Activated CD4-positive, alpha-beta T cell treated with anti-CD3 and anti-CD28 coated beads for 24 hours (primary cell): ENCODE measurements at places on chromosomes 7 and 10.

DNA sequence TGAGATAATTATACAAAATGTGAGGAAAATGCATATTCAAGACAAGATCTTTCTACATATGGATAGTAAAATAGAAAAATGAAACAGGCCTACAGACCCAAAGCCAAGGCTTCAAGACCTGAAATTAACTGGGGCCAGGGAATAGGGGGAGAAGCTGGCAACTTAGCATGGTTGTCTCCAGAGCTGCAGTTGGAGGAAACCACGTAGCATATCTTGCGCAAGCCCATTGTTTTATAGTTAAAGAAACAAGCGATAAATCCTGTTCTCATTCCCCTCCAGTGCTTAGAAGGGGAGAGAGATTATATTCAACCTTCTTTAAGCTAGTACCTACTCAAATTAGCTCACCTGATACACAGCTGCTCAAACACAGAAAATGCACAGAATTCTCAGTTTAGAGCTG, 197.1 kb downstream of the SORCS1 start:
- no peak for DNase-seq

GRCh38 chr7:149440222-149440621, 20.6 kb downstream of the ZNF777 start:
- no peak for DNase-seq

- no peak for DNase-seq
Observed at GRCh38 chr7:68441645-68442044, 1156.6 kb upstream of the AUTS2 start.

DNA sequence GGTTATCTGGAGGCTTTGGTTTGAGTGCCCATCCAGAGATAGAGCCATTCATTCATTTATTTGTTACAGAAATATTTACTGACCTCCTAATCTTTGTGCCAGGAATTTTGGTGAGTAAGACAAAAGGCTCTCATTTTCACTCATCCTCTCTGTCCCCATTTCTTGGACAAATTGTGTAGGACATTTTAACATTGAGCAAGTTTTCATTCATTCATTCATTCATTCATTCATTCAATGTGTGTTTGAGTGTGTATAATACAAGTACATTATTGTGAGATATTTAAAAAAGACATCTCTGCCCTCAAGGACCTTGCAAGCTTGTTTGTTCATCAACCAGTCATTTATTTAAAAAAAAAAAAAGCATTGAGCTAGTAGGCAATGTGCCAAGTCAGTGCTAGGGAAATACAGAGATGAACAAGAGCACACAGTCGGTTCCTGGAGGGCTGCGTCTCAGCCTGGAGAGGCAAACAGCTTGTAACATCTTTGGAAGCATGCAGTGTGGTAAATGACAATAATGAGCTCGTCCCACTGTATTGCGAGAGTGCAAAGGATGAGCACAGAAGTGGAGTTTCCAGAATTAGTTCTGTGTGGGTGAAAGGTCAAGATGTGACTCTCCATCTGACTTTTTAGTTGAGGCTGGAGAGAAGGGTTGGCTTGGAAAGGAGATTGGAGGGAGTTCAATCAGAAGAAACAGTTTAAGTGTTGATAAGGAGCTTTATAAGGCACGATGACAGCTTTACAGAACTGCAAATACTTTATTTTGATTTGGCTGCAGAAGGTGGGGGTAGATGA, 50.5 kb upstream of the HBP1 start:
- no peak for DNase-seq

DNA sequence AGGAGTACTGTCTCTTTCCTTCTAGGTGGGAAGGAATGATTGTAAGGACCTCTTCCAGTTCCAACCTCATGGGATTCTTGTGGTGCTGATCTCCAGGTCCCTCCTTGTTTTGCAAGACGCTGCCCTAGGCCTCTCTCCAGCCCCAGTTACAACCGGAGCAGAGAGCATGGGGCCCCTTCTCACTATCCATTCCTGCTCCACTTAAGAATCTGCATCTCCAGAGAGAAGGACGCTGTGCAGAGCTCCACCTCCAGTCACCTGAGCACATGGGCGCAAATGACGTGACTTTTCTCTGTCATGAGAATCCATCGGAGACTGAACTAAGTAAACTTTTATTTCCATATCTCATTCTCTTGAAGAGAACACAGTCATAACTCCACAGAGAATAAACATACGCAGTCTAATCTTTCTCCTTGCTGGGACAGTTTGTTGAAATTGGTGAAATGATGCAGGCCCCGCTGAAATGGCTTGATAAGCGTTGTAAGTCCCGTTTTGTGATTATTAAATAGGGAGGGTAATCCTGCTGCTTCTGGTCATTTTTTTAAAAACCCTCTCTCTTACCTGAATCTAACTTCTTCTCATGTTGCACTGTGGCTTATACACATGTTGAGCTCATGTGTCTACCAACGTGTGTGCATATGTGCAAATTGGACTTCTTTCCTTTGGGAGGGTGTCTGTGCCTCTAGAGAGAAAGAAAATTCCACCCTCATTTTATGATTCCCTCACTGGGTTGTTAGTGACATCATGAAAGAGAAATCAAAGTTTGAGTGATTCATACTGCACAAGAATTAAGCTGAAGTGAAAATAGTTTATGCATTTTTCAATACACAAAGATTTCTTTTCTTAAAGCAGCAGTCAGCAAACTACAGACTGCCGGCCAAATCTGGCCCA, 133.2 kb upstream of the TBX20 start:
- no peak for DNase-seq

DNA sequence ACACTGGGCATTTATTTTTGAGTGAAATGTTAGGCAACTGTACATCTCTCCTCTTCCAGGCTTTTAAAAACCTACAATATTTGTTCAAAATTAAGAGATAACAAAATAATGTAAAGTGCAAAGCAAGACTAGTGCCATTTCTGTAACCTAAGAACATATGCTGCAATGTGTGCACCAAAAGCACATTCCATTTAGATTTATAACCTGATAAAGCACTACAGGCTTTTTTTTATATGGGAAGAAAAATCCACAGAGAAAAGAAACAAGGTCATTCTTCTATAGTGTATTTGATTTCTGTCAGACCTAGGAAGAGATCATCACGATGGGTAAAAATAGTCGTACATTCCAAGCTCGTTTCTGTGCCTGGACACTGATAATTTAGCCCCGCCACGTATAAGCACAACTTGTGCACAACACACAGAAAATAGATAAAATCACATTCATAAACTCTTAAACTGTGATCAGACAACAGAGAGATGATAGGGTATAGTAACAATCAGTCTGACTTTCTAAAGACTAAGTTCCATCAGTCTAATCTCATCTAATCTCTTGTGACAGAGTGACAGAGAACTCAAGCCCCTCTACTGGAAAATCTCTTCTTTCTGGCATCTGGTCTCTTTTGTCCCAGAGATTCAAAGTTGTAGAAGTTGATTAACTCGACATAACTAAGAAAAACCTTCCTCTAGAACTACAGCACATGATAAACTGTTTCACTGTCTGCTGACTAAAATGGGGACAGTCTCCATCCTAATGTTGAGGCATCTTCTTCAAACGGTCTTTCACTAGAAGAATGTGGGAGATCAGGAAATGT, 6.7 kb downstream of the LAMB1 start:
- DNase-seq: no peak

DNA sequence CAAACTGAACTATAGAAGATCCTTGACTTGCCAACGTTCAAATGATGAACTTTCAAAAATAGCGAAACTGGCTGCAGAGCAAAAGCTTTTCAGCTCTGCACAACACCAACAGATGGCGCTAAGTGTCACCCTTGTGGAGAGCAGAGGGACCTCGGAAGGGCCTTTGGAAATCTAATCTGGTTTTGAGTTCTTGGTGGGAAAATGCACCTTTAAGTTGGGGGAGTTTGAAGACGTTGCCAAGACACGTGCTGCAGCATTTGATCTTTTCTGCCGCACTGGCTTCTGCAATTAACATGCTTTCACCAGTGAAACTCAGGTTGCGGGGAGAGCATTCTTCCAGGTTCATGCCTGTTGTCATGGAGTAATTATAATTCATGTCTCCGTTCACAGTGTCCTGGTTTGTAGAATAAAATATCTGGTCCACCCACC, 26.3 kb upstream of the WDR11 start:
- DNase-seq: no peak

GRCh38 chr10:69344591-69345252, 66.4 kb downstream of the HK1 start:
- no peak for DNase-seq

DNA sequence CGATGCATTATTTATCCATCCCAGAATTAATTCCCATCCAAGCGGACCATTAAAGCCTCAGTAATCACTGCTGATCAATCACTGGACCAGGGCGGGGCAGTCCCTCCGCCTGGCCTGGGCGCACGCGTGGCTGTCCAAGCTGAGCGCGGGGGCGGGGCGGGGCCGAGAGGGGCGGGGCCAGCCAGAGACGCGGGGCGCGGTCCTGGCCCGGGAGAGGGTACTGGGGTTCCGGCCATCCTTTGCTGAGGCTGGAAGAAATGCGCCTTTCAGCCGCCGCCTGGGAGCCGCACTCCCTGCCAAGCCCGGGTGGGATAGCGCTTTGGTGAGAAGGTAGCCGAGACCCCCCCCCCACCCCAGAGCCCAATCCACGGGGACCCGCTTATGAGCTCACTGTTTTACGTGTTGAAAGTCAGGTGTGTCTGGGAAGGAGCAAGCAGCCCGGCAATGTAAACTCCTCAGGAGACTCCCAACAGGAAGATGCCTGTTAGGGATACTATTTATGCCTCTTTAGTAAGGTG, at the start of gene ARHGAP22:
TSS of gene ARHGAP22 (minus strand) at position 83 of the 518 bp plus-strand sequence. CDS start 277 bp downstream, outside the sequence.
- DNase-seq: no peak

DNA sequence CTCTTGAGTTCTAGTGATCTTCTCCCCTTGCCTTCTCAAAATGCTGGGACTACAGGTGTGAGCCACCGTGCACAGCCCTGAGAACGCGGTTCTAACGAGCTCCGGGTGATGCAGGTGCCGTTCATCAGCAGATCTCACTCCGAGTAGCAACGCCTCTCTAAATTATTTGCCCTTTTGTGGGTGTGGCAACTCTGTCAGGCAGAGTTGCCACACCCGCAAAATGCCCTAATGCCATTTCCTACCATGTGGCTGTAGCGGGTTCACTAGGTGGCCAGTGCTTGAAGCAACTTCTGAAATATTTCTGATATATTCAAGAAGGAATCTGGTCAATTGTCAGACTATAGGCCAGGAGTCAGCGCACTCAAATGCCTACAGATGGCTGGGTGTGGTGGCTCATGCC, 62.9 kb upstream of the NMT2 start:
- DNase-seq: no peak

DNA sequence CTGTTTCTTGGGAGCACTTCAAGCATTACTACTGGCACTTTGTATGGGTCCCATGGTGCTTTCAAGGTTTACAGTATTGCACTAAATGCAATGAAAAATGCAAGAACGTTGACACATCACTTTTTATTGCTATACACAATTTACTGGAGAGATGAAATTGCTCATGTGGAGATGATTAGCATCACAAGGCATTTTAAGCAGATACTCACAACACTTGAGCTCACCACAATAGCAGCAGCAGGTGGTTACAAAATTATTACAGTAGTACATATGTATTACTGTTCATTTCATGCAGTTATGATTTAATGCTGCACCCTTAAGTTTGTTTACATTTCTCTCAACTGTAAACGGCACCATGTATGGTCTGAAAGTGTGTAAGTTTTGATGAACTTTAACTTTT, 537.7 kb downstream of the GRM8 start:
- no peak for DNase-seq

- DNase-seq: peak; percentile 25
Observed at GRCh38 chr7:26376175-26376917, 84.7 kb downstream of the SNX10 start.

GRCh38 chr10:117216611-117217195, 19.4 kb downstream of the KCNK18 start:
- peak; percentile 61 for DNase-seq

DNA sequence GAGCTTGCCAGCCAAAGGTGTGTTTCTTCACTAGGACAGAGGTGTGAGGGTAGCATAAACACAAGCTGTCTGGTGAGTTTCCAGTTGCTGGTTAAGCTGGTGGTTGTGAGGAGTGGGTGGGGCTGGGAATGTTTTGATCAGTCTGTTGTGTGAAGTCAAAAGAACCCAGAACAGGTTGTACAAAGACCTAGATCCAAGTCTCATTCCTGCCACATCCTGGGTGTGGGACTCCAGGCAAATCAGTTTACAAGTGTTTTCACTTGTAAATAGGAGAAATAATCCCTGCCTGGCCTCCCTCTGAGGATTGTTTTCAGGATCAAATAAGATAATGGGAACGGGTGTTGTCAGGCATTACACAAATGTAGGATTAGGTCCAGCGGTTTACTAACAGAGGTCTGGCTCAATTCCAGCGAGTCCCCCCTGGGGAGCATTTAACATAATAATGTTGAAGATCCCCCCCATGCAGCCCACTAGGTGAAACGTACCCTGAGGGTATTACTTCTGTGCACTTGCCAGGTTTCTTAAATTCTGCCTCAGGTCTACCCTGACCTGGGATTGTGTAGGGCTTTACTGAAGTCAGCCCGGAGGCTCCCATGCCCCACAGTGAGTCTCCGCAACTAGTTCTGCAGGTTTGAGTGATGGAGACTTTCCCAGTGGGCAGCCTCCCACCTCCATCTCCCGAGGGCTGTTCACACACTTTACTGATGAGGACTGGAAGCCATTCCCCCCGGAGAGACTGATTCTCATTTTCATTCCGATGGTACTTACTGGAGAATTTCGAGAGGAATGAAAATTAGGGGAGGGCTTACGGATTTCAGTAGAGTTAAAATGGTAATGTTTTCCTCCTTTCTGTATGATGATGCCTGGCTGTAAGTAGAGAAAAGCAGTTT, 2.7 kb upstream of the FRAT2 start:
- DNase-seq: no peak

- DNase-seq: no peak
Observed at GRCh38 chr7:120733143-120733542, 124.8 kb downstream of the TSPAN12 start.

GRCh38 chr10:106401161-106401560, 763.3 kb downstream of the SORCS1 start:
- DNase-seq: no peak

- DNase-seq: no peak
Observed at GRCh38 chr7:26686448-26686981, 177.9 kb downstream of the SKAP2 start.

GRCh38 chr7:135160098-135160857, 10.2 kb downstream of the CYREN start:
- DNase-seq: no peak

- DNase-seq: no peak
Observed at GRCh38 chr7:66167773-66168387, 37.3 kb upstream of the TPST1 start.

DNA sequence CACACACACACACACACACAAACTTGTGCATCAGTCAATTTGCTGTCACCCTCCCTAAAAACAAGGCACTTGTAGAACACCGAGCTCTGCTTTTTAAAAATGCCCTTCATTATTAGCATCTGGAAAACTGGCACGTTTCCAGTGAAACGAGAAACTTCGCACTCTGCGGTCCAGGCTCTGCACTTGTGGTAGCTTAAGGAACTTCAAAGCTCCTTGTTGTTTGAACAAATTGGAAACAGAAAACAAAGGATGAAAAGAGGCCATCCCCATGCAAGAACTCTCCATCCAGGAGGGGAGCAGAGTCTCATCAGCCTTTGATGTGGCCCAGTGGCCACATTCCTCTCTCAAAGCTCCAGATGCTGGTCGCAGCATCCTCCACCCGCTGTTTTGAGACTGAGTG, 105.1 kb downstream of the C10orf90 start:
- DNase-seq: no peak

GRCh38 chr7:27046854-27047549, 48.8 kb downstream of the HOXA1 start:
- DNase-seq: no peak
